ENCODE measurements at places on chromosomes 1 and 21. TPM values are rescaled to one million over a fixed set of nuclear protein-coding genes. Genes with fewer than 3 reads are reported as not detected.

Gene LINGO4
- total RNA-seq = not detected

Gene CDK18
- 4.5 TPM for total RNA-seq

Gene RHD
- not detected for total RNA-seq

DNA sequence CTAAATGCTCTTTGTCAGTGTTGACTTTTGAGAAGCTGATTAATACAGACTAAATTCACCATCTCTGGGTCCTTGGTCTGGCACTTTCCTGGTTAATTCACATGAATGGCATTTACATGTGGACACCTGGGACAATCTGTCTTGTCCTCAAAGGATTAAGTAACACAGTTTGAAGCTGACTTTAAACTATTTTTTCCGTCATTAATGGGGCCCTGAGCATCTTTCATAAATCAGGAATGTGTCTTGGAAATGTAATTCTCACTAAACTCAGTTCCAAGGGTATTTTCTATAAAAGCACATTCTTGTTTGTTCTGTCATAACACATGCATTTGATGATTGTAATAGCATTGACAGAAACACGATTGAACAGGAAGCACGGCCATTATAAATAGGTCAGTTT, 26.7 kb upstream of the NBL1 start:
- no peak for DNase-seq

DNA sequence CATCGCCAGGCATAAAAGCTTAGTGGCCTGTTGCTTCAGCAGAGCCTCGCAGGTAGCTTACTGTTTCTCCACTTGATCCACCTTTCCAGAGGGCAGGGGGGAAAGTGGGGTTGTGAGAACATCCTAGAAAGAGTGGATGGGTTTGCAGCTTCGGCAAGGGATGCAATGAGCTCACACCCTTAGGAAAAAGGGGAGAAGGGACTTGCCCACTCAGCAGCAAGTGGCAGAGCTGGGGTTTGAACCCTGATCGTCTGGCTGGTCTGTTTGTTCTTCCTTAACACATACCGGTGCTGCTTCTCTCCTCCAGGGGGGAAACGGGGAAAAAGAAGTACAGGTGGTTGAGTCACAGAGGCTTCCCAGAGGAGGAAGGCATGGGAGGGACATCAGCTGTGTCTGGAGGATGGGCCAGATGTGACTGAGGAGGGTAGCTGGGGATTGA, 1.0 kb downstream of the TMEM201 start:
- no peak for DNase-seq

DNA sequence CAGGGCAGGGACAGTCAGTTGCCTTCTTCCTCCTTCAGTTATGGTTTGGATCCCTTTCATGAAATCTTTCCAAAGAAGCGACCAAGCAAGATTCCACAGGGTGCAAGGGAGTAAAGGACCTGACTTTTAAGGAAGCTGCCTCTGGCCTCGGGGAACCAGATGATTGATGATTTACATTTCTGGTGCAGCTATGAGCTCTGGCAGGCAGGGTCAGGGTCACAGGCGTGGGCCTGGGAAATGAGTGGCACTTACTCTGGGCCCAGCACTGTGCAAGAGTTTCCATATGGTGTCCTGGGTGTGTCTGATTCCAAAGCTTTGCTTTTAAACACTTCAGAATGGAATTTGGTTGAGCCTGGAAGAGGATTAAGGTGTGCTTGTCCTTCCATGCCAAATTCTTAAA, 7.2 kb upstream of the CRABP2 start:
- DNase-seq = no peak

- DNase-seq = no peak
These were observed 17.0 kb upstream of the ALDH4A1 start for GRCh38 chr1:18919197-18919905.

All from lower leg skin (tissue), 4 donors.